ENCODE measurements at places on chromosomes 11 and 22. TPM values are rescaled to one million over a fixed set of nuclear protein-coding genes. Genes with fewer than 3 reads are reported as not detected.

GRCh38 chr11:102237096-102237735 is 80.1 kb upstream of the BIRC3 start:
- no peak for DNase-seq

GRCh38 chr11:105538588-105538987 is 71.3 kb upstream of the GRIA4 start:
- DNase-seq = no peak

DNA sequence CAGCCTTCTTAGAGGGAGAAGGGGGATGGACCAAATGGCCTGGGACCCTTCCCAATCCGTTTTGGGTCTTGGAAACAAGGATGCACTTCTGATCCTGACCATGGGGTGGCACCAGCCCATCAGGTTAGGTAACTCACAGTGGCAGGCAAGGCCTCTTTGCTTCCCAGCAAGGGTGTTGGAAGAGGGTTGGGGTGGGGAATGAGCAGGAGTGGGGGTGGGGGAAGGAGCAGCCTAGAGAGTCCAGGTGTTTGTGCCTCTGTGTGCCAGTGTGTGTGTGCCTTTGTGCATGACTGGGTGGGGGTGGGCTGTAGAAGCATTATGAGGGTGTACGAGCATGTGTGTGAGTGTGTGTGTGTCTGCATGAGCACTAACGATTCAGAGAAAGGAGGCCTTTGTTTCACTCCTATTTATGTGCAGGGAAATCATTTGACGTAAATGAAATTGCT is 213.1 kb downstream of the INSC start:
- no peak for DNase-seq

- no peak for DNase-seq
These were observed 227.4 kb downstream of the CSNK2A3 start for GRCh38 chr11:11125618-11126017.

DNA sequence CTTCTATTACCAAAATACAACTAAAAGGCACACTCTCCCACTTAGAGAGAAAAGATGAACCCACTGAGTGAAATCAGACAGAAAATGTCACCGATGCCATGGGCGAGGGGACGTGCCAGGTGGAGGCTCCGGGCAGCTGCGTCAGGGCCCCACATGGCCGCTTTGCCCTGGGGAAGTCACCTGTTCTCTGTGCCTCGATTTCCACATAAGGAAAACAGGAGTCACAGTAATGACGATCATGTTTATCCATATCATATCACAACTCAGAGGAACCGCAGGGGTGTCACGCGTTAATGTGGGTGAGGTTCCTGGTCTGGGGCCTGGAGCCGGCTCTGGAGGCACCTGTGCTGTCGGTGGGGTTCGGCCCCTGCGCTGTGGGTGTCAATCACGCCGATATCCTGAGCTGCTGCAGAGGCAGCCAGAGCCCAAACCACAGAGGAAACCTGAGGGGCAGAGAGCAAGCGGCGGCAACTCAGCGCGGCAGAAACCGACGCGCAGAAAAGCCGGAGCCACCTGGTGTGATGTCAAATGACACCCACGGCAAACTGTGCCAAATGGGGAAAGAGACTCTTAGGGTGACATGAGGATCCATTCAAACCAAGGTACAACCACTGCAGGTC is 243.7 kb downstream of the BRD1 start:
- DNase-seq = no peak

- no peak for DNase-seq
These were observed 68.7 kb downstream of the PTPRJ start for GRCh38 chr11:48049036-48049435.

GRCh38 chr22:17348464-17349103 is 20.7 kb upstream of the CECR2 start:
- no peak for DNase-seq

DNA sequence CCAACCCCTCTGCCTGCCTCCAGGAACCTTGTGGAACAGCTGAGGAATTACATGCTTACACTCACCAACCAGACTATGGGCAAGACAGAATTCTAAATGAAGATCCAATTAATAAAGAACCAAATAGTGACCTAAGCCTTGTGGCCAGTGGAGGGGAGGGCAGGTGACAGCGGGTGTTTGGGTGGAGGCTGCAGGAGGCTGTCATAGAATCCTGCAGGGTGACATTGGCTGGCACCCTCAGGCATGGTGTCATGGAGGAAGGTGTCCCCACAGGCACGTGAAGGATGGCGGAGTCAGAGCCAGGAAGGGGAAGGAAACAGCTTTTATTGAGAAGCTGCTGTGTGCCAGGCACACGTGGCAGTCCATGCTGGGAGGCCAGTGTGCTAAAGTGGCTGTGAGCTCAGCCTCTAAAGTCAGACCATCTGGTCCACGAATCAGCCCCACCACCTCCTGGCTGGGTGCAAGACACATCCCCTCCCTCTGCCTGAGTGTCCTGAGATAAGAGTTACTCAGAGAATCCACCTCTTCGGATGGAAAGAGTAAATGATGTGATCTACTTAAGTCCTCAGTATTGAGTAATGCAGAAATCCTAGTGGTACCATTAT is 8.7 kb downstream of the MYO18B start:
- no peak for DNase-seq

DNA sequence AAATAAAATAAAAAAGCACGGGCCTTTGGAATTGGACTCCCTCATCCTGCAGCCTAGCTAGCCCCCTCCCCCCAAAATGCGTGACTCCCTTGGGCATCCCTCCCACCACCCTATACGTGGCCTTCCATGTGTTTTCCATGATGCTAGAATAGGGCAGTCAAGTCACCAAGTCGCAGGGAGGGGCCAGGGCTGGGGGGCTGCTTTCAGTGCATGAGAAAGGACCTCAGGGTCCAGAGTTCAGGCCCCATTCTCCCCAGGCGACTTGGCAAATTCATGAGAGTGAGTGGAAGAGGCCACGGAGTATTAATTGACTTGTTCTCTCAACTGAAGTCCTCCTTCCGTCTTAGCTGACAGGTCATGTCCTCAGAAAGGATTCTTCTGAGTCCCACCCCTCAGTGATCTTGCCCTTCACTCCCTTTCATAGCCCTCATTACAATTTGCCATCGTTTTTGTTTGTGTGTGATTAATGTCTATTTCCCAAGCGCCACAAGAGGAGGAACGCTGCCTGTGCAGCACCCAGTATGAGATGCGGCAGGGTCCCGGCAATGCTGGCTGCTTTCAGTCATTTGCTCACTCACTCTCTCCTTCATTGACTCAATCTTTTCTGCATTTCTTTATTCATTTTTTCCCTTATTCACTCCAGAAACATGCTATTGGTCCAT is 17.4 kb downstream of the LRRC32 start:
- DNase-seq = no peak

DNA sequence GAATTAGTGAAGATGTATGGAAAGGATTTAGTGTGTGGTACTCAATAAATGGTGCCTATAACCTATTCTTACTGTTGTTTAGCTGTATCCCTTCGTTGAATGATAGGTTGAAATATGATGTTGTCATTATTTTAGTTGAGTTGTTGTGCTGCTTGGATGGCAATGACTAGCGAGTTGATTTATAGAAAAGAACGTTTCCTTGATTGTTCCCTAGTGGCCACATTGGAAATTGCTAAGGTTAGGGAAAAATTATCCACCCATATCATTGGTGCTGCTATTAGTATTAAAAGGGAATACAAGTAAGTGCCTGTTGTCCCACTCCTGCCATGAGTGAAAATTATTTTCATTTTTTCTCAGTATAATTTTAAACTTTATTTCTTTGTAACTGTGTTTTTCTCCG is 14.5 kb downstream of the EMSY start:
- DNase-seq = no peak

- DNase-seq = no peak
These were observed at the start of gene C1QTNF6 for GRCh38 chr22:37187891-37188761. C1QTNF6 (minus strand) TSS chr22:37188247; CDS start chr22:37188213, 34 bp downstream.

The SERPIND1 gene
- total RNA-seq = not detected

The PPP6R2 gene
- total RNA-seq = 61.2 TPM

The TMEM135 gene
- 25.9 TPM for total RNA-seq

The SYNGR1 gene
- 9.1 TPM for total RNA-seq

The EIF3D gene
- total RNA-seq = 141 TPM

The CDCA5 gene
- 0.54 TPM for total RNA-seq
